IPS DF 19.7 (cell line): ENCODE measurements at places on chromosomes 5 and 9.

GRCh38 chr9:133496861-133497842 lies 18.3 kb upstream of the SLC2A6 start:
- DNase-seq = no peak

GRCh38 chr9:116800885-116801284 lies 113.8 kb downstream of the TRIM32 start:
- peak; percentile 73 for DNase-seq

DNA sequence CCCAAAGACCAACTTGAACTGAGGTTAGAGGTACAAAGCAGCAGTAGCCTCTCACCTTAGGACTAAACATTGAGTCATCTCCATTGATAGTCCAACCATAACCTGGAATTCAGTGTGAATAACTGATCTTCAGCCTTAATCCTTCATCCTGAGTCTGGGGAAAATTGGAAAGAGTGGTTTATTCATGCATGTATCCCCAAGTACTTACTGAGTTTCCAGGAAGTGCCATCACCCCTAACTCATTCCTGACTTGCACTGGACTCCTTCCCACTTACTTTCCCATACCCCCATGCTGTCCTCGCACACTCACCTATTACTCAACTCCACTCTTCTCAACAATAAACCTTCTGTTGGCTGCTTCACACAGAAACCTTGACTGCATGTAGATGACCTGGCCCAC lies 161.4 kb upstream of the ZNF462 start:
- DNase-seq = no peak

DNA sequence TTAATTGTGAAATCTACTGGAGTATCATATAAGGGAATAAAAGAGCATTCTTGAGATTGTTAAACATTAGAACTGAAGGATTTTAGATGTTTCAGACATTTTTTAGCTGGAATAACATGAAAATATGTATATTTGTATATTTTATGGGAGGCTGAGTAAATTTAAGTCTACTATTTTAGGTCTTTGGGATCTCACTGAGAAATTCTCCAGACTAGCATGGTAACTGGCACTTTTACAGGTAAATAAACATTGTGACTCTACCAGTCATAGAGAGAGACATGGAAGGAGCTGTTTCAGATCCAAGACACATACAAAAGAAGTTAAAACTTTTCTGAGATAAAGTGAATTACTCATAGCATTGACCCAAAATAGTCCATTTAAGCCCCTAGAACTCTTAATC lies 59.4 kb downstream of the NDUFAF2 start:
- no peak for DNase-seq

- no peak for DNase-seq
Measured at GRCh38 chr9:127809540-127810377, 7.1 kb downstream of the FPGS start.

DNA sequence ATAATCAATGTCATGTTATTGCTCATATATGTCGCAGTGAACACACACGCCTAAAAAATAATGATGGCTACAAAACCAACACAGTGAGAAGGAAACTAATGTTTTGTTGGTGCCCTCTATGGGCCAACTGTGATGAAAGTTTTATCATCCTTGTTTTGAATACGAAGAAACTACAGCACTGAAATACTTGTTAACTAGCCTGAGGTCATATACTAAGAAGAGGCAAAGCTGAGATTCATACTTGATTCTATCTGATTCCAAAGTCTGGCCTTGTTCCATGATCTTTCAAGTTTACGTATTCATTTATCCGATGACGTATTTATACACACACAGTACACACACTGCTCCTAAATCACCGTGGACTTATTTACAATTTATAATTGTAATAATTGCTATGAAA lies 16.1 kb upstream of the DRD1 start:
- no peak for DNase-seq

- no peak for DNase-seq
Measured at GRCh38 chr9:99262949-99263418, 40.9 kb downstream of the SEC61B start.

DNA sequence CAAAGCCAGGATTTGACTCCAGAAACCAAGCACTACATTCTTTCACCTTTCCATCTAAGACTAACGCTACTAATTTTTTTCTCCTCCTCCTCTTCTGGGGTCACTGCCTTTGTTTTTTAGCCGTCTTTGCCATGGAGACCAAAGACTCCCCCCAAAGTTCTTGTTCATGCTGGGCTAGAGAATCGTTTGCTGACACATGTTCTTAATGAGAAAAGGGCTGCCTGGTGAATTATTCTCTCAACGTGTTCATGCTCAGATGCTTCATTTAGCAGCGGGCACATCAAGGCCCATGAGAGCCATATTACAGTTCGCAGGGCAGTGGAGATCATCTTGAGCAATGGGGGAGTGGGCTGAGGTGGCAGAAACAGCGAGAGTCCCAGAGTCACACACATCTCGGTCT lies 134.9 kb downstream of the SLIT3 start:
- DNase-seq = no peak

- DNase-seq = no peak
Measured at GRCh38 chr5:15446552-15446951, 53.4 kb upstream of the FBXL7 start.

DNA sequence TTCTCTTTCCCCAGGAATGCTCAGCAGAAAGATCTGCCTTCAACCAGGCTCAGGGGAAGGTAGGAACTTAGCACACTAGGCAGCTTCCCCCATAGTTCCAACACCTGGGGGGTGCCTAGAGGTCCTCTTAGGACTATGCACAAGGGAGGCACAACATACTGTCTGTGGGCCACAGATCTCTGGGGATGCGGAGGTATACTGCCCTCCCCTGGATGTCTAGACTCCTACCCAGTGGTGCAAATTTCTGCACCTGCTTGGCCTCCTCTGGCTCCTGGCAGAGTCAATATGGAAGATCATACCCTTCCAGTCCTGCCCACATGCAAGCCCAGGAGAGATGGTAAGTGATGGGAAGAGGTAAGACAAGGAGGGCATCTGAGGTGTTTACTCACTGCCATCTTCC lies 247.5 kb upstream of the DAPK1 start:
- DNase-seq = no peak

DNA sequence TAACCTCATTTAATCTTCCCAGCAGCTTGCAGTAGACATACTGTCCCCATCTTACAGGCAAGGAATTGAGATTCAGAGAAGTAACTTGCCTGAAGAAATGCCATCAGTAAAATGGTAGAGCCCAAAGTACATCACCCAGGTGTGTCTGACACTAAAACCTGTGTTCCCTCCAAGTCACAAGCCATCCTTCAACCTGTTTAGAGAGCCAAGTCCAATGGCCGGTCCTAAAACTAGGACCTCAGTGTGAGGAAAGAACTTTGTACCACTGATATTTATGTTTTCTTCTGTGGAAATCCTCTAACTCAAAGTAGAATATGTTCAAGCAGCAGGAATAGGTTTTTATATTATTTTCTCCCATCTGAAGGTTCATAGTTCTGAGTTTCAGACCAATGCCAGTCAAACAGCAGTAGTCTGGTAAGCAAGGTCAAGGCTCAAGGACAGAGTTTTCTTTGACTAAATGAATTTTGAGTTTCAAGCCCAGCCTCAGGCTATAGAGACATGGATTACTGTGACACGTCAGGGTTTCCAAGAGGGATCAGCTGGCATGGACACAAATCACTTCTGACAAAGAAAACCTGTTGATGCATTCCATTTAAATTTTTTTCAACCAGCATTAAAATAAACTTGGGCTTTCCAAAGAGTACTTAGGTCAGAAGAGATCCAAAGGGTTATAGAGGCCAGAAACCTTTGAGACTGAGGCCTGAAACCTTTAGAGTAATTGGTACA lies 80.9 kb upstream of the PLPP6 start:
- DNase-seq = no peak

- peak; percentile 12 for DNase-seq
Measured at GRCh38 chr9:8329561-8330283, 530.1 kb upstream of the DMAC1 start.

- no peak for DNase-seq
Measured at GRCh38 chr9:90847971-90848370, 46.4 kb downstream of the SYK start.

DNA sequence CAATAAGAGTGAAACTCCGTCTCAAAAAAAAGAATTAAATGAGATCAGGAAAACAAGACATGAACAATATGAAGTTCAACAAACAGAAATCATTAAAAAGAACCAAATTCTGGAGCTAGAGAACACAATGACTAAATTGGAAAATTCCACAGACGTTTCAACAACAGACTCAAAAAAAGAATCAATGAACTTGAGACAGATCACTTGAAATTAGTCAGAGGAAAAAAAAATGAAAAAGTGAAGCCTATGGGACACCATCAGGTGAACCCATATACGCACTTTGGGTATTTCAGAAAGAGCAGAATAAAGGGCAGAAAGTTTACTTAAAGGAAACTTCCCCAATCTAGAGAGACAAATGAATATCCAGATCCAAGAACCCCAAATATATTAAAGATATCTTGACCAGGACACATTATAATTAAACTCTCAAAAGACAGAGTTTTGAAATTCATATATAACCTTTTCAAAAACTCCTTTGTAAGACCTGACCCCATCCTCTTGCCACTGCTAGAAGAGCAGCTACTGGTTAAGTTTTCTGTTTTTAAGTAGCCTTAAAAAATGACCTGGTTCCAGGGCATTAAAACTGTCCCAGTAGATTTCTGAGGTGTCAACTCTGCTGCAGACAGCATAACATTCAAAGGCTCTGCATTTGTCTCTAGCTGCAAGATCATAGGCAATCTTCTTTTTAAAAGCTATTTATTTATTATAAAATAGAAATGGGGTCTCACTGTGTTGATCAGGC lies 7.7 kb upstream of the MATR3 start:
- DNase-seq = no peak

DNA sequence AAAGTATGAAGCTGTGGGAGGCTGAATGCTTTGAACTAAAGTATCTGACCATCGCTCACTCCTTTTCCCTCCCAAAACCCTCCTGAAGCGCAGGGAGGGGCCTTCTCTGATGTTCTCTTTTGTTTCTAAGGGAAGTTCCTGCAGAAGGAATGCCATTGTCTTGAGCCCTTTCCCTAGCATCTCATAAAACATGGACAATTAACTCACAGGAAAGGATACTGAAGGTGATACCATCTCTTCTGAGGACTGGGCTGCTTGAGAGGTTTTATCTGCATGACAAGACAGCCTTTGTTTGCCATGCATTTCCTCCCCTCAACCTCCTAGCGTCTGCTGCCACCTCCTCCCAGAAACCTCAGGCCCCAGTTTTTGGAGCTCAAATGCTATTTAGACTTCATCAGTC lies 4.3 kb upstream of the RMND5B start:
- DNase-seq = peak; percentile 100

DNA sequence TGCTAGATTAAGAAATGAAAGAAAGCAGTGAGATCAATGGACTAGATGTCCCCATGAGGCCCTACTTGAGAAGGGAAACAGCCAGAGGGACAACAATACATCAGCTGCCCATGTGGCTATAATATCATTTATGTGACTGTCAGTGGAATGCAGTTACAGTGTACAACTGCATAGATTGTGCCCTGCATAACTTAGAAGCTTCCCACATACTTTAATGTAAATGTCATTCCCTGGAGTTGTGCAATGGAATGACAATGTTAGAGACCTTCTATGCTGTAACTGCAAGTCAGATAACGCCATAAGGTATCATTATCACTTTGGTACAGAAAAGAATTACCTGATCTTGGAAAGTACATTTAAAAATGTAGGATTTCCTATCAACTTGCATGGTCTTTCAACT lies 67.4 kb downstream of the FBN2 start:
- DNase-seq = no peak

DNA sequence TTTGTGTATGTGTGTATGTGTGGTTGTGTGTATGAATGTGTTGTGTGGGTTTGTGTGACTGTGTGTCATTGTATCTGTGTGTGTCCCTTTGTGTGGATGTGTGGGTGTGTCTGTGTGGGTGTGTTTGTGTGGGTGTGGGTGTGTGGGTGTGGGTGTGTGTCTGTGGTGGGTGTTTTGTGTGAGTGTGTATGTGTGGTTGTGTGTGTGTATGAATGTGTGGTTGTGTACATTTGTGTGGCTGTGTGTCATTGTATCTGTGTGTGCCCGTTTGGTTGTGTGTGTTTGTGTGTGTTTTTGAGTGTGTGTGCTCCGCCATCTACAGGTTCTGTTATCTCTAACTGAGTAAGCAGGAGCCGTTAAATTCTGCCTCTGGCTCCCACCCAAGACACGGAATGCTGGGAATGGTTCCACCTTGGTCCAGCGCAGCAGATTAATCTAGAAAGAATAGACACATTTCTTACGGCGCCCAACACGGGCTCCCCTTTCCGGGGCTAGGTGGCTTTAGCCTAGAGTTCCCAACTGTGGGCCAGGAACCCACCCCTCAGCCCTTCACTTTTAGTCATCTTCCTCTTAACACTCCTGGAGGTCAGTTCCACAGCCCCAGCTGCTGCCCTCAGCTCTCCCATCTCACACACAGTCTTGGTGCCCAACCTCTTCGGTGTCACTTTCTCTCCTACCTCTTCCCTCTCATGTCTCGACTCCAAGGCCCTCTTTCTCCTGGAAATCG lies 197.1 kb downstream of the TTLL11 start:
- DNase-seq = no peak

- no peak for DNase-seq
Measured at GRCh38 chr9:4510546-4511322, 20.5 kb downstream of the SLC1A1 start.

DNA sequence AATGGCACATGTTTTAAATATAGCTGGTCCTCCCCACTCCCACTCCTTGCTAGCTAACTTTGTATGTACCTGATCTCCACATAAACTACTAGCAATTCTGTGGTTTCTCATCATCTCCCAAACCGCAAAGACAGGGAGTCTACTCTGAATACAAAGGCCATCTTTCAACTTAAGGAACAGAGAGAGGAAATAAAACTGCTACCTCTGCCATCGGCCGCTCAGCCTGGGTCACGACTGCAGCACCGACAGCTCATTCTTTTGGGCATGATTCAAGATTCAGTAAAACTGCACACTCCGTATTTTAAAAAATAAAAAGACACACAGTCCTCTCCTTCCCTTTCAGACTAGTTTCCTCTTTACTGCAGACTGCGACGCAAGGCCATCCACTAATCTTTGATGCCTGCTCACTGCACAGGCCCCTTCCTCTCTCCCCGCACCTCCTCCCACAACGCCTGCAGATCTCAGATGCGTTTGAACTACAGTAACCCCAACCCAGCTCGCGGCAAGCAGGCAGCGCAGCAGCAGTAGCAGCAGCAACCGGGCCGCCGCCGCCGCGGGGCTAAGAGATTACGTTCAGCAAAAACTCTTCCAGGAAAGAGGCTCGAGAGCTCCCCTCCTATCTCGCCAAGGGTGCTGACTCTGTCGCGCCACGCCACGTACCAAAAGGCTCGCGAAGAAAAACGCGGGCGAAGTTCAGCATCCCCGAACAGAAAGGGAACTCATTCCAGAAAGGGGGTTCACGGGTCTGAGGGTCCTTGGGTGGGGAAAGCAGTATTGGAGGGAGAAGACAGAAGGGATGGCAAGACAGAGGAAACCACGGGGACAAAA lies 1.5 kb downstream of the RNF145 start:
- DNase-seq = no peak

GRCh38 chr5:65262649-65263059 lies 219.1 kb downstream of the ADAMTS6 start:
- no peak for DNase-seq

GRCh38 chr5:171776770-171777759 lies 8.6 kb upstream of the SMIM23 start:
- DNase-seq = no peak
